ENCODE measurements at places on chromosomes 4 and X.

GRCh38 chrX:20029728-20030127, 38.9 kb upstream of the BCLAF3 start:
- DNase-seq, result no peak

DNA sequence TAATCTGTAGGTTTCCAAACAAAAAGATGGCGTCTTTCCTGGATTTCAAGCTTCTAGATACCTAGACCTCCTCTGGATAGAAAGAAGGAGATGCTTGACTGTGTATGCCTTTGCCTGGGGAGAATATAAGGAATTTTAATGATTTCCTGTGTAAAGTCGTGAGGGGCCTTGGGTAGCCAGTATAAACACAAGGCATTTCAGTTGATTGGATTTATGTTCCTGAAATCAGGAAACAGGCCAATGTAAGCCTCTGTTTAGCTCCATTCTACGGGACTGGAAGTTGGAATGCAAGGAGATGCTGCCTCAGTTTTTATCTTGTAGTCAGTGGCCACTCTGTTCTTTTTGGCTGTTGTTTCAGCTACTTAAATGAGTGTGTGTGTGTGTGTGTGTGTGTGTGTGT, 137.2 kb downstream of the GUCY2F start:
- no peak for DNase-seq

DNA sequence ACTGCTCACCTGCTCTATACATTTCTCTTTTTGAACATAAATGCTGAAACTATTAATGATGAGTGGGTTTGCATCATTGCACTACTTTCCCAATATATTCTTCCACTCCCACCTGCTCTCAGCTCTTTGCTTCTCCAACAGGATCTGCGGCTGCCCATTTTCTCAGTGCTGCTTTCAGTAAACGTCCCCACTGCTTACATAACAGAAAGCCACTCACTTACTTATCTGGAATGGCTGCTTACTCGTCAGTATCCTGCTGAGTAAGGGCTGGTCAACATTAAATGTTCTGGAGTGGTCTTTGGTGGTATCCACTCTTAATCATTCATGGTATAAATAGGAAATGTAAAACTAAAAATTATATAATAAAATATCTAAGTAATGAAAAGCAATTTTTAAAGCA, 112.8 kb upstream of the HPF1 start:
- DNase-seq, result no peak

DNA sequence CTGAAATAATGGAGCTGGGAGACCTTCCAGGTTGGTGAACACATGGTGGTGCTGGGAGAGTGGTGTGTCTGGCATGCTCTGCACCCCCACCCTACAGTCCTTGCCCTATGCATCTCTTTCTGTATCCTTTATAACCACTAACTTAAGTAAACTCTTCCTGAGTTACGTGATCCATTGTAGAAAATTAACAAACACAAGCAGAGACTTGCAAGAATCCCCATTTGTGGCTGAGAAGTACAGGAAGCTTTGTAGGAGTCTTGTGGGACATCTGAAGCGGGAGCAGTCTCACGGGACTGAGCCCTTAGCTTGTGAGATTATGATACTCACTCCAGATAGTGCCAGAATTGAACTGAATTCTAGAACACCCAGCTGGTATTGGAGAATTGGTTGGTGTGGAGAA, 14.3 kb upstream of the FAM13A start:
- no peak for DNase-seq

DNA sequence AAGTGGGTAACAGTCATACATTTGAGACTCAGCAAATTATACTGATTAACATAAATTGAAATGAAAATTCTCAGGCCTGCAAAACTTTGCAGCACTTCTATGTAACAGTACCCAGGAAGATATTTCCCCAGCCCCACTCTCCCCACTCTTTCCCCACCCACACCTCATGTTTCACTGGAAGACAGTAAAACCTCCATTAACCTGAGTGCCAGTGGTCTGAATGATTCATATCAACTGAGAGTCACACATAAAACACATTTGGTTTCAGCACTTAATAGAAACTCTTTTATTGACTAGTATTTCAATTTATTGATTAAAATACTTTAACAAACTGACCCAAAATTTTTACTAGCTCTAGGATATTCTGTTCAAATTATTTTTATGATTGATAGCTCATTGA, 6.9 kb downstream of the CXCL6 start:
- no peak for DNase-seq

- no peak for DNase-seq
Measured at GRCh38 chrX:12278151-12278550, 139.9 kb downstream of the FRMPD4 start.

DNA sequence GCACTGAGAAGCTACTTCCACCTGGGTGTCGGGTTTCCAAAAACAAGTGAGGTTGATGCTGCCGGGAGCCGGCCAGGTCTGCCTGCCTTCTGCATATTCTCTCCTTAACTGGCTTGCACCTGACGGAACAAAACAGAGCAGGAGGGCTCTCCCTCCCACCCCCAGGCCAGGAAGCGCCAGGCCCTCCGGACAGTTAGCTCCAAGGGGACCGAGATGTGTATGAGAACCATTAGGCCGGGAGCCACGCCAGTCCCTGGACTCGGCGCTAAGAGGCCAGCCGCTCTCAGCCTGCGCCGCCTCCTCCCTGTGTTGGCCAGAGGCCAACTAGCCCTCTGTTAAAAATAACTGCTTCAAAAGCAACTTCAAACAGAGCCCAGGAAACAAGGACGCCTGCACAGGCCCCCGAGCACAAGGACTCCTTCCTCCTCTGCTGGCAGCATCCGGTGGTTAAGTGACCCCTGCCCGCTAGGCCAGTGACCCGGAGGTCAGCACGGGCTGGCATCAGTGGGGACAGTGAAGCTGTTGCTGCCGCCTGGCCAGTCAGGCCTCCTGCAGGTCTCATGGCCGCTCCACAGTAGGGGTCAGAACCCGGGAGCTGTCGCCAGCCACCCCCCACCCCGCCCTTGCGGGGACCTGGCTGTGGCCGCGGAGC, 107.9 kb downstream of the ABLIM2 start:
- peak; percentile 69 for DNase-seq

DNA sequence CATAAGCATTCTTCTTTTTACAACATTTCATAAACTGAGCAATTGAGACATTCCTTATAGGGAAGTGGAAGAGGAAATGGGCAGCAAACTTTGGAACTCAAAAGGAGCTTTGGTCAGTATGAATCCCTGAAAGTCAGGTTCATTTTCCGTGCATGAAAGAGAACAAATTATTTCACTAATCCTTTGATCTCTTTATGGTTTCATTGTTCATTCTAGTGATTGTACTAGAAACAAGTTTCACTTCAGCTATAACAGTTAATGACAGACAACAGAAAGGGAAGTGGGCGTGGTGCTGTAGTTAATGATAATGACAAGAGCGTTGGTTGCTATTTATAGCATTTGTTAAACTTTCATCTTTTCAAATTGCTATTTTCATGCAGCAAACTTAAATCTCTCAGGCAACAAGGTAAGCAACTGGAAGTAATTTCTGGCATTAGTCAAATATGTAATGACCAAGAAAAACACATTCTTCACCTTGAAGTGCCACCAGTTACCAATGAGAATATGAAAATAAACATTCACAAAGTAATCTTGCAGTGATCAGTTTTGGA, 98.4 kb downstream of the AREG start:
- DNase-seq, result no peak

DNA sequence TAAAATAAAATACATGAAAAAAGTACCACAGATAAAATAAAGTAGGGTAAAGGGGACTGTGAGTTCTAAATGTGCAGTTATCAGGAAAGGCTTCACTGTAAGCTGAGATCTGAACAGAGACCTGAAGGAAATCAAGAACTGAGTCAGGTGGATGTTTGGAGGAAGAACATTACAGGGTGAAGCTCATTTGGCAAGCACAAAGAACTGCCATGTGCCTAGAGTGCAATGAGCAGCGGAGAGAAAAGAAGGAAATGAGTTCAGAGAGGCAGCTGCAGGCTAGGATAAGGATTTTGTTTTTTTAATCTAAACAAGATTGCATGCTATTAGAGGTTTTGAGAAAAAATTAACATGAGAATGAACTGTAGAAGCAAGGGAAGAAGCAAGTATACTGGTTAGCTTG, 373.1 kb downstream of the STPG2 start:
- DNase-seq, result no peak

GRCh38 chrX:123303429-123303828, 119.4 kb downstream of the GRIA3 start:
- no peak for DNase-seq

GRCh38 chrX:49862093-49862492, 17.2 kb upstream of the USP27X start:
- no peak for DNase-seq

- DNase-seq, result no peak
Measured at GRCh38 chr4:150243932-150244331, 165.7 kb downstream of the DCLK2 start.

GRCh38 chr4:77930876-77931275, 68.2 kb downstream of the MRPL1 start:
- DNase-seq, result no peak

DNA sequence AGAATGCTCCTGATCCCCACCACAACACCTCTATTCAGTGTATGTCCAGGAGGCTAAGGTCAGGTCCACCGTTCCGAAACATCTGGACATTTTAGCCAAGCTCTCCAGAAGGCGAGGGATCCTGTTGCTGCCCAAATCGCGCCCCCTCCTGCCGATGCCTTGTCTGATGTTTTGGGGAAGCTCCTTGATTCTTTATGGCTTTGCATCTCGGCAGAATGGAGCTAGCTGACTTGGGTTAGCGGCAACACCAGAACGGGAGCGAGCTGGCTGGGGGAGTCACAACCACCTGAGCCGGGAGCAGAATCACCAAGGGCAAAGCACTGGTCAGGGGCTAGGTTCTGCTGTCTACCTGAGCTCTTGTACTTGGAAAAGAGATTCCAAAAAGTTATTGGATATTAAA, 6.6 kb upstream of the POU3F4 start:
- DNase-seq, result no peak

GRCh38 chr4:144831971-144832370, 186.0 kb downstream of the HHIP start:
- DNase-seq, result no peak

DNA sequence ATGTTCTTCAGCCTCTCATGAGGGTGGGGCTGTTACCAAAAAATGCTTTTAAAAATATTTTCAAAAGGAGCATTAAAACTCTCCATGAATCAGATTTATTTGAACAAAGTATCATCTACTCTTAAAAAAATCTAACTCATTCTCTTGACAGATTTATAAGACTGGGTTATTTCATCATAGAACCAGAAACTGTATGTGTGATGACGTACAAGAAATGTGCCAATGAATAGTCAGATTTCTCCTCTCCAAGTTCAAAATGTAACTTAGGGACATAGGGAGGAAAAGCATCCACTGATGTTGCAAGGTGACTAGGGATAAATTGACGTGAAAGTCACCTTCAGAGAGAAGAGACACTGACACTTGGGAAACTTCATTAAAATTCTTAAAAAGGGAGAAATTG, 89.1 kb upstream of the CLNK start:
- DNase-seq, result no peak

GRCh38 chrX:107712231-107713202, 63.1 kb downstream of the TSC22D3 start:
- DNase-seq, result no peak

DNA sequence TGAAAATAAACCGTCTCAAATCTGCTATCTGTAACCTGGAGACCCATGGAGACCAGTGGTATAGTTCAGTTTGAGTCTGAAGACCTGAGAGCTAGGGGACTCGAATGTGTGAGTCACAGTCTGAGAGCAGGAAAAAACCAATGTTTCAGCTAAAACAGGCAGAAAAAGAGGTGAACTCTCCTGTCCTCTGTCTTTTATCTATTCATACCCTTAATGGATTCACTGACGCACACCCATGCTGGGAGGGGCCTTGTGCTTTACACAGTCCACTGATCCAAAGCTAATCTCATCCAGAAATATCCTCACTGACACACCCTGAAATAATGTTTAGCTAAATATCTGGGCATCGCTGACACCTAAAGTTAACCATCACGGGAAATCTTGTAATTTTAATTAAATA, 297.9 kb downstream of the GPM6A start:
- DNase-seq, result no peak

DNA sequence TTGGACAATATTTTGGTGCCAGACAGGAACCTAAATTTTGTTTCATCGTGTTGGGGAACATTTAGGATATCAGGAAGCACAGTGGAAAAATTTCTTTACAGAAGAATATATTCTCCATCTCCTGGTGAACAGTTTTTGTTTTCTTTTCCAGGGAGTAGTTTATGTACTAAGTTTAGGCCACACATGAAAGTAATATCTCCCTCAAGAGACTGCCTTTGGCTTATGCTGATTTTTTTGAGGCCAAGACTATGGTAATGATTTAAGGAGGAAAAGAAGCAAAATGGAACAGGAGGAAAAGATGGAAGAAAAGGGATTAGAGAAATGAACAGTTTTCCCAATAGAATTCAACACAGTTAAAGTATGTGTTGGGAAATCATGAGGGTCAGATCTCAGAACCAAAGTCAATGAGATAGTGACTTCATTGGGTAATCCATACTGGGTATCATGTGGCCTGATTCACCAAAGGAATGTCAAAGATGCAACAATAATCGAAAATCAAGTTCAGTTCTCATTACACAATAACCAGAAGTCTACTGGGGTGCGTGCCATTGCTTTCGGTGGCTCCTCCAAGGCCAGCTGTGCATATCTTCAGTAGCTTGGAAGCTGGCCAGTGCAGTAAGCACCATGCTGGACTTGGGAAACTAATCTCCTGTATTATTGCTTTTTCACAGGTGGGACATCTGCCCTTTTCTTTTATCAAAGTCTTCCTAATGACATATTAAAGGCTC, 234.8 kb downstream of the COL25A1 start:
- DNase-seq, result no peak

DNA sequence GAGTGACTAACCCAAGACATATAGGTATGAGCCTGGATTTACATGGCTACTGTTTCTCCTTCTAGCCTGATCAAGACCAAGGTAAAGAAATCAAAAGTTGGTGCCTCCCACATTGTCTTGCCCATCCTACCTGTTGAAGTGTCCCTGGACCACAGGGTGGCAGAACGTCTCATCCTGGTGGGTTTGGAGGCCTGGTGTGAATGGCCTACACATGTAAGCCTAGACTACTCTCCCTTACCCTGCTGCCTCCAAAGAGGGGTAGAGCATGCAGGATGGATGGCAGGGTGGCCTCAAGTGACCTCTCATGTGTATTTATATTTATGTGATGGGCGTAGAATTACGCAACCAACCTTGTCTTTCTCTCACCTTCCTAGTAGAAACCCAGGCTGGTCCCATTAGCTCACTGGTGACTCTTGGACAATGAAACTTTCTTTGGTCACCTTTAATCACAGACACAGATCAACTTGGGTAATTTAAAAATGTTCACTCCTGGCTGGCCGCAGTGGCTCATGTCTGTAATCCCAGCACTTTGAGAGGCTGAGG, 73.3 kb upstream of the SOD3 start:
- no peak for DNase-seq

- DNase-seq, result no peak
Measured at GRCh38 chrX:67622053-67622585, 78.3 kb downstream of the AR start.

DNA sequence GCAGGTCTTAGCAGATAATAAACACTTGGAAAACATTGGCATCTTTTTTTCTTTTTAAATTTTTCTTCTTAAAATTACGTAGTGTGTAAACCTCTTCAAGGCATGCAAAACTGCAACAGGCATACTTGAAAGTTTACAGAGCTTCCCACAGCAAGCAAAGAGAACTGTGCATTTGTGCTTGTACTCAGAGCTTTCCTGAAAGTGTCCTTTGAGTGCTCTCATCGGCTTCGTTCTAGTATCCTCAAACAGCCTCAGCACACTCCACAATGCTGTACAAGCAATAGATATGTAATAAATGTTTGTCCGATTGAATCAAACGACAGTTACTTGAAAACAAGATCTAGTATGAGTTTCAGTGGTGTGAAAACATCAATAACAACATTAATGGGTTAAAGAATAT, 227.5 kb downstream of the PAPSS1 start:
- peak; percentile 32 for DNase-seq

GRCh38 chr4:20299515-20299914, 47.8 kb downstream of the SLIT2 start:
- DNase-seq, result no peak
